ENCODE measurements at places on chromosomes 4 and X.

DNA sequence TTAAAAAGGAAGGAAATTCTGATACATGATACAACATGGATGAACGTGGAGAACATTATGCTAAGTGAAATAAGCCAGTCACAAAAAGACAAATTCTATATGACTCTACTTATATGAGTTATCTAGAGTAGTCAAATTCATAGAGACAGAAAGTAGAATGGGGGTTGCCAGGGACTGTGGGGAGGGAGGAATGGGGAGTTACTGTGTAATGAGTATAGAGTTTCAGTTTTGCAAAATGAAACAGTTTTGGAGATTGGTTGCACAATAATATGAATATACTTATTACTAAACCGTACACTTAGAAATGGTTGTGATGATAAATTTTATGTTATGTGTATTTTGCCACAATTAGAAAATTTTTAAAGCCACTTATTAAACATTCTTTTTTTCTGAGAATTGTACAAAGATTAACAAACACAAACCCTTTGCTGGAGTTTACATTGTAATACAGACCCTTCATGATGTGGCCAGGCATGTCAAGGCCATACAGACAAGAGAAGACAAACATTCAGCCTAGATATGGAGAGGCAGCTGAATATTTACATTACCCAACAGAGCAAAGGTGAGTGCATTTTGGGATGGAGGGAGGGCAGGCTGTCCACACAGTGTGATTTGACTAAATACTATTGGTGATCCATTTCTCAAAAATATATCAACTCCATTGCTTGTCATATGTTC, 21.2 kb upstream of the GPC3 start:
- DNase-seq: no peak

DNA sequence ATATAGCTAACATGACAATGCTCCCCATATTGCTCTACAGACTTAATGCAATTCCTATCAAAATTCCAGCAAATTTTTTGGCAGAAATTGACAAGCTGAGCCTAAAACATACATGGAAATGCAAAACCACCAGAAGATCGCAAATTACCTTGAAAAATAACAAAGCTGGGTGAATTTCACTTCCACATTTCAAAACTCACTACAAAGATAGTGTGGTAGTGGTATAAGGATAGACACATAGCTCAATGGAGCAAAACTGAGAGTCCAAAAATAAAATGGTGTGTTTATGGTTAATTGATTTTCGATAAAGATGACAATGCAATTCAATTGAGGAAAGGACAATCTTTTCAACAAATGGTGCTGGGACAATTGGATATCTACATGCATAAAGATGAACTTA, 65.8 kb downstream of the SLC9A7 start:
- no peak for DNase-seq

GRCh38 chr4:8083086-8083825, 75.4 kb downstream of the ABLIM2 start:
- DNase-seq: no peak

GRCh38 chr4:24322995-24323394, 261.4 kb downstream of the DHX15 start:
- DNase-seq: no peak

DNA sequence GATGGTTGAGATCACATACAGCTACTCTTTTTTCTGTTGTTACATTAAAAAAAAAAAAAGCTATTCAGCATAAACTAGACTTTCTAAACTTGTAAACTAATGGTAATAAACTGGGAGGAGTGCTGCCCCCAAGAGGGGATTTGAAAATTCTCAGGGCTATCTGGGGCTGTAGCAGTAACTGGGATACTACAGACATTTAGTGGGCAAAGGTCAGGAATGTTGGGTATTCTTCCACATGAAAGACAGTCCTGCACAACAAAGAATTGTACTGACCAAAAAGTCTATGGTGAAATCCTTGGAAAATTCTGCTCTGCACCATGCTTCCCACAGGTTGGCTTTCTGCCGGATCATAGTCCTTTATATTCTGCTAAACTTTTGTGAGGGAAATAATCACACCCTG, 232.6 kb upstream of the BOD1L1 start:
- DNase-seq: no peak

DNA sequence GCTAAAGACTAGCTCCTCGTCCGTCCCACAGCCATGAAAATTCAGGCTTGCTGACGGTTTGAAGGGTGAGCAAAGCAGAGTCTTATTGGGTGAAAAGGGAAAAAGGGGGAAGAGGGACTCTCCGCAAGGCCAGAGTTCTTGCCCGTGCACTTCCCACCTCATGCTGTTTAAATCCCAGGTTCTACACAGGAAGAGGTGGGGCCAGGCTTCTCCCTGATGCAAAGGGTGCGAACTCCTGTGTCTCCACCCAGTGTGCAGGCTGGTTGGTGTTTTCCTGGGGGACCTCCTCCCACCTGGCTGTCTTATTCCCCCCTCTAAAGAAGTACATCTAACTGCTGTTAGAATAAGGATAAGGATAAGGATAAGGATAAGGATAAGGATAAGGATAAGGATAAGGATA, 18.0 kb upstream of the LANCL3 start:
- DNase-seq: no peak

DNA sequence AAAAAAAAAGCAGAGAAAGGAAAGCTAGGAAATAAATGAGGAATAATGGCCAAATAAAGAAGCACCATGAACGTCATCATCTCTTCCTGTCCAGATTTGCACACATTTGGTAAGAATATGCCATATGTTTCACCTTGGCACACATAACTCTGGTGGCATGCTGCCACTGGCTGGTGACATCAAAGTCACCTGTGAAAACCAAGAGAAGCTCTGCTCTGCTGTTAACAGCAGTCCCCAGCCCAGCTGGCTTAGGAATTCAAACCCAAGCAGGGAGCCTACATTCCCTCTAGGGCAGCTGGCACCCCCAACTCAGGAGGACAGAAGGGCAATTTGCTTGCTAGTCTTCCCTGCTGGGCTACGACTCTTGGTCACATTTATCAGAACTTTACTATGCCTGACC, 77.6 kb downstream of the RASL11B start:
- DNase-seq: no peak

DNA sequence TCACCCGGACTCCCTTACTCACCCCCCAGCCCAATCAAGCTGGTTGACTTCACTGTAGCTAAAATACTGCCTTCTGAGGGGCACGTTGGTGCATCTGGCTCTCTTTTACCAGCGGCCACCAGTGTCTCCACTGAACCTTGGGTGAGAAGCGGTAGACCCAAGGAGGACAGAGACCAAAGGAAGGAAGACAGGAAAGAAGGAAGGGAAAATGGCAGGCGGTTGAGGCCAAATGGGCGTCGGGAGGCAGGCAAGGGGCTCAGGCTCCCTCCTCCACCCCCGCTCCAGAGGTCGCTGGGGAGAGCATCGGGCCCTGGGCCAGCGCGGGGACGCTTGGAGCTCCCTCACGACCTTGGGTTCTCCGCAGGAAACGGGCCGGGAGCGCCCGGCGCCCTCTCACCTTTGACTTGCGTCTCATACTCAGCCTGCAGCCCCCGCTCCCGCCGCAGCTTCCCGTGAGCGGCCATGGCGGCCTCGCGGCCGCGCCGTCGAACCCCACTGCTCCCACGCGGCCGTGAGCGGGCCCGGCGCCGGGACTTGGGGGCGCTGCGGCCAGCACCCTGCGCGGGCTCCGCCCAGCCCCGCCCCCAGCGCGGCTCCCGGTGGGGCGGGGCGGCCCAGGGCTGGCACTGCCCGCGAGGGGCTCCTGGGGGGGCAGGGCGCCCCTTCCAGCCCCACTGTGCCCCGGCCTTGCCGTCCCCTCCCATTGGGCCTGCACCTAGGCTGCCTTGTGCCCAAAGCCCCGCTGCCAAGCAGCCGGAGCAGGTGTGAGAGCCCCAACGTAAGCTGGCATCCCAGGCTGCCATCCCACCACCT, at the start of gene ARHGAP4:
ARHGAP4 (minus strand) TSS at position 526 of the 813 bp plus-strand sequence; CDS start at position 464, 62 bp downstream.
- peak; percentile 73 for DNase-seq

DNA sequence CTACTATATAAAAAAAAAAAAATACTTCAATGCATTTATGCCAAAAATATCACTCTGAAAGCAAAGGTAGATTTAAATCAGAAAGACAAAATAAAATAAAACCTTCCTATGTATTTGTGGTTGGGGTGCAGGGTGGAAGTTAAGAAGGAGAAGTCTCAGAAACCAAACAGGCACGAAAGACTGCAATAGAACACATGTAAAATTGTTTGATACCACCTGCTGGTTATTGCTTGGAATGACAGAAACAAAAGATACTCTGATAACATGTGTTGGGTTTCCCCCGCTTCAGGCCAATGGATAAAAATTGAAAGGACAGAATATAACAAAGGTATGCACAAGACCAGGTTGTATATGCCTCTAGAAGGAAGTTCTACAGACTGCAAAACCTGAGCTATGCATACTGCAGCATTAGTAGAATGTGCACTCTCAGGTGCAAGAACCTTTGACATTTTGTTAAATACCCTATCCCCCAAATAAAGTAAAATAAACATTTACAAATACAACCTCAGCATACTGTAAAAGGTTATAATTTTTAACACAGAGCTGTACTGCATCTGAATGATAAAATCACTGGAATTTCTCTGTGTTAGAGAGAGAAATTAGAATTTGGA, 118.8 kb downstream of the GABRA2 start:
- DNase-seq: no peak

DNA sequence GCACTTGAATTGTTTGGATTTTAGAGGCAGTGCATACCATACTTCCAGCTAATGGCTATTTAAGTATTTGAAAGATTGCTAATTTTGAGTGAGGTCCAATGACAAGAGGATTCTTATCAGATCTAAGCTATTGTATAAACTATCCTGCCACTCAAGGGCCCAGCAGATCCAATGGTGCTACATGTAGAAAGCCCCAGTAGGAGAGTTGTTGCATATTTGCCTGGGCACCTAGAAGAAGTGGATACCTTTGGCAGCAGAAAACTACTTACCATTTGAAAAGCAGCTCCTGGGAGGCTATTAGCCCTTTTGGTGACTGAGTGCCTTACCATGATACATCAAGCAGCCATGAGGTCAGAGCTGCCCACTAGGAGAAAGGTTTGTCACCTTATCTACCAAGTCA, 447.3 kb downstream of the C4orf33 start:
- no peak for DNase-seq

- DNase-seq: no peak
These were observed 88.1 kb downstream of the RTL5 start for GRCh38 chrX:72043636-72044035.

DNA sequence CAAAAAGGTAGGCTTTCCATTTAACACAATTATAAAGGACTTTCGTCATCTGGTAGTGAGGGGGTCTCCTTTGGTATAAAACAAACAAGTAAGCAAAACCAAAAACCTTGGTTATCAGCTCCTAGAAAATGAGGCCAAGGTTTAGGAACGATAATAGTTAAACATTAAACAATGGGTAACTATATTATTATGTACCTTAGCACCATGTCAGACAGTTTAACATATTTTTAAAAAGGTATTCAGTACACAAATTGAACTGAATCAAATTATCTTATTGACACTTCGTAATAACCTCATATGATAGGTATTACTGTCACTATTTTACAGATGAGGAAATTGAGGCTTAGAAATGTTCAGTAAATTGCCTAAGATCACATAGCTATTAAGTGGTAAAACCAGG, 32.1 kb upstream of the RAB9B start:
- DNase-seq: no peak

GRCh38 chr4:79526641-79527565, 118.9 kb upstream of the GK2 start:
- DNase-seq: no peak

DNA sequence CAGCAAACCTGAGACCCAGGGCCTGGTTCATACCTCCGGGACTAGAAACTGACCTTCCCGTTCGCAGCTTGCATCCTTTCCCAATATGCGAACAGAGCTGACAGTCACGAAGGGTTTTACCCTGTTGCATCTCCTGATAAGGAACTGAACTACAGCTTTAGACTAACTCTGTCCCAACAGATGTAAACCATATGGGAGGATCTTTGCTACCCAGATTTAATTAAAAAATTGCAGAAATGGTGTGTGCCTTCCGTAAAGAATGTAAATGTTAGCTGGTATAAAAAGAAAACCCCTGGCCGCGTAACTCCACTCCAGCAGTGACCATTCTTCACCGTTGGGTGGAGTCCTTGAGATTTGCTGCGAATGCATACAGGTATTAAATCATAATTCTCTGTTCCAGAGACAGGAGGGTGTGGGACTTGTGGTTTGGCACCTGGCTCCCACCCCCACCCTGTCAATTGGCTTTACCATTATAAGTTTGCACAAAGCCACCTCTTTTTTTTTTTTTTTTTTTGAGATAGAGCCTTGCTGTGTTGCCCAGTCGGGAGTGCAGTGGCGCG, 40.6 kb upstream of the SORCS2 start:
- DNase-seq: no peak

DNA sequence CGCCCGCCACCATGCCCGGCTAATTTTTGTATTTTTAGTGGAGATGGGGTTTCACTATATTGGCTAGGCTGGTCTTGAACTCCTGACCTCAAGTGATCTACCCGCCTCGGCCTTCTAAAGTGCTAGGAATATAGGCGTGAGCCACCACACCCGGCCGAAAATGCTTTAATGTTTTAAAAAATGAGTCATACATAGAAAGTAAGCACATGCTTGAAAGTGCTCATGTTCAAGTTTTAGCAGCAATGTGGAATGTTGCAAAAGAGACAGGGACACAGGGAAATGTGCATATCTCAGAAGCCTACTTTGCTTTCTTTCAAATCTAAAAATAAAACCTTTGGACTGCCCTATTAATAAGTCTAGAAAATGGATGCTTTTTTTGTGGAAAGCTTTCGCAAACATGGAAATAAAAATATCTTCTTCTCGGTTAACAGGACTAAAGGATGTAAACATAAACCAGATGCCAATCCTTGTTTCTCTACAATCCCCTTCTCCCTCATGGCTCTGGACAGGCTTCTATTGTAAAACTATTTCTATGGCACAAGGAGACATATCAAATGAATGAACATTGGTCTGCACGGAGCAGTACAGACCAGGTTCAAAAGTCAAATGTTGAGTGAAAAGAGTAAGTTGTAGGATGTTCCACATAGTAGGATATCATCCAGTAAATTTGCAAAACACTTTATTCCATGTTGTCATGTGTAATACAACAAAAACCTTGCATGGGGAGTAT, 15.0 kb downstream of the MECP2 start:
- DNase-seq: no peak

- no peak for DNase-seq
These were observed 69.5 kb upstream of the BLTP1 start for GRCh38 chr4:122082661-122083060.

DNA sequence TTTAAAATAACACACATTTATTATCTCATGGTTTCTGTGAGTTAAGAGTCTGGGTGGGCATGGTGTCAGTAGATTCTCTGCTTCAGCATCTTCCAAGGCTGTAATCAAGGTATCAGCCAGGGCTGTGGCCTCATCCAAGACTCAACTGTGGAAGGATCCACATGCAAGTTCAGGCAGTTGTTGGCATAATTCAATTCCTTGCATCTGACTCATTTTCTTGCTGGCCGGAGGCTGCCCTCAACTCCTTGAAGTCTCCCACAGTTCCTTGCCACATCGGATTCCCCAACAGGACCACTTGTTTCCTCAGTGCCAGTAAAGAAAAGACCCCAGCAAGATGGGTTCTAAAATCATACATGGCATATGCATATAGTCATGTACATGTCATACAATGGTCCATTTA, 93.4 kb downstream of the NPNT start:
- DNase-seq: no peak
